ENCODE measurements at places on chromosomes 2 and 18.

DNA sequence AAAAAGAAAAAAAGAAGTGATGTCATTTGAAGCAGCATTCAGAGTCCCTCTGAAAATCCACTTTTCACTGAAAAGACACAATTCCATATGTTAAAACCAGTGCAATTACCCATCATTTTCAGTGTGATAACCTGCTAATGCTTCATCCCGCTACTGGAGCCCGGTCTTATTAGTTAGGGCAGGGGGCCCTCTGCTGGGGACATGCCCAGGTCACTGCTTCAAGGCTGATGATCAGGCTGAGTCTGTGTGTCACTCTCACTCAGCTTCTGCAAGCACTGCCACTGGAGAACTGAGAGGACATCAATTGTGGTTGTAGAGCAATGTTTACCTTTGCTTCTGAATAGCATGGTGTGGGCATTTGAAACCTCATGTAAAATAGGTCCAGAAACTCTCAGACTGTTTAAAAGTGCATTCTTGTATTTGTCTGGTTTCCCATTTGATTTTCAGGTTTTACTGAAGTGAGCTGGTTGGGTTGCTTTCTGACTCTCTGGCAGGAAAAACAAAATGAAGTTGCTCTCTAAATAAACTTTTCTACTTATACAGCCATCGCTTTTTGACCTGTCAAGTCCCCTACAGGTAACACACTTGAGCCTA, 49.2 kb upstream of the NXPH2 start:
- peak; percentile 53 for DNase-seq
- H3K4me3 ChIP-seq, result no peak overlapping the region
- H3K36me3 ChIP-seq, result no peaks in the 10 kb centered on the region

GRCh38 chr2:9000442-9000841, 3.0 kb downstream of the MBOAT2 start:
- H3K27ac ChIP-seq, result no peak overlapping the region
- H3K4me3 ChIP-seq, result no peak overlapping the region
- H3K36me3 ChIP-seq, result peaks cover 2% of the 10 kb centered on the region
- H3K4me1 ChIP-seq, result peaks cover 11% of the 10 kb centered on the region

GRCh38 chr18:6711467-6711866, 18.0 kb upstream of the ARHGAP28 start:
- no peak for DNase-seq
- peaks cover 2% of the 10 kb centered on the region for H3K27me3 ChIP-seq
- no peak overlapping the region for H3K4me3 ChIP-seq
- H3K4me1 ChIP-seq, result no peaks in the 10 kb centered on the region
- H3K27ac ChIP-seq, result no peak overlapping the region

GRCh38 chr2:19321946-19322345, 36.5 kb downstream of the OSR1 start:
- H3K36me3 ChIP-seq, result no peaks in the 10 kb centered on the region
- DNase-seq, result no peak
- H3K4me1 ChIP-seq, result no peaks in the 10 kb centered on the region

DNA sequence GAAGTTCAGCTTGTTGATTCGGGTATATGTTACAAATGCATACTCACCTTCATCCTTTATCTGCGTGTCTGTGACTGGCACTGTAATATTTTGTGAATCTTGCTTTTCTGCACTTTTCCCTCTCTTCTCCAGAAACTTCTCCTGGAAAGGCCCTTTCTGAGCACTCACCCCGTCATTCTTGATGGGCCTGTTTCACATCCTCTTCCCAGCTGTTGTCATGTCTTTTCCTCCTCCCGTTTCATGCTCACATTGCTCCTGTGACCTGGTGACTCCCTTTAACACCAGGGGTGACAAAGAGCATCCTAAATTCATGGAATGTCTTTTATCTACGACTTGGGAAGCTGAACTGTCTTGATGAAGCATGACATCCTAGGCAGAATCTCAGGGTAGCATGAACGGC, 65.8 kb downstream of the CD8B2 start:
- peaks cover 4% of the 10 kb centered on the region for H3K27me3 ChIP-seq
- no peaks in the 10 kb centered on the region for H3K4me1 ChIP-seq
- no peaks in the 10 kb centered on the region for H3K36me3 ChIP-seq
- H3K4me3 ChIP-seq, result no peak overlapping the region
- DNase-seq, result no peak
- H3K27ac ChIP-seq, result no peak overlapping the region

DNA sequence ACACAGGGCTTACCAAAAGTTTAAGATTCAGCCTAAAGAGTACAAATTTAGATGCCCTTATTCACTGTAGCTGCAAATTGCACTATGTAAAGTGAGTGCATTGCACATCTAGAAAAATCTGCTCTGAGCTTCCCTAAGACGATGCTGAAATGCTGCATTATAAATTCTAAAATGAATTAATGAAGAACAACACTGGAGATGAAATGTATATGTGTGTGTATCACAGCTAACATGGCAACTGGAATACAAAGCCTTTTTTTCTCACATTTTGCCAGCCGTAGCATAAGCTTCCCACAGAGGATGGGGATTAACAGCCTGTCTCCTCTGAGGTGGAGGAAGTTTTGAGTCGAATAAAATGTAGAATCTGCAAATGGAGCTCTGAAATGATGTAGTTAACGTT, 338.3 kb upstream of the ZEB2 start:
- DNase-seq, result no peak
- H3K36me3 ChIP-seq, result no peaks in the 10 kb centered on the region
- no peaks in the 10 kb centered on the region for H3K27me3 ChIP-seq
- no peak overlapping the region for H3K27ac ChIP-seq
- H3K4me1 ChIP-seq, result no peaks in the 10 kb centered on the region

DNA sequence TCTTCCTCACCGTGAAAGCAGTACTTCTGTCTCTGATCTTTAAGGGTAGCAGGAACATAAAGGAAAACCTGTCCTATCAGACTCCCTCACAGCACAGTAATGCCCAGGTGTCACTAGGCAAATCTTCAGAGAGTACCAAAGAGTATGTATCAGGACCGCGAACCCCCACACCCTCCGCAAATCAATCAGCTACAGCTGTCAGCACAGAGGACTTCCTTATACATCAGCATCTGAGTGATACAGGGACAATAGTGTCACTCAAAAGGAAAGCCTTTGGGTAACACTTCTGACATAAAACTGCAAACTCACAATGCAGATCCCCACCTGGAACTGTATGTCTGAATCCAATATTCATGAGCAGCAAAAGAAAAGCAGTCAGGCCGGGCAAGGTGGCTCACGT, 2.6 kb downstream of the AFG3L2 start:
- H3K27me3 ChIP-seq, result no peaks in the 10 kb centered on the region
- peak; percentile 48 for DNase-seq
- peaks cover 28% of the 10 kb centered on the region for H3K36me3 ChIP-seq
- peaks cover 53% of the 10 kb centered on the region for H3K4me1 ChIP-seq

- no peaks in the 10 kb centered on the region for H3K4me1 ChIP-seq
- no peaks in the 10 kb centered on the region for H3K36me3 ChIP-seq
- H3K27ac ChIP-seq, result no peak overlapping the region
- H3K27me3 ChIP-seq, result peaks cover 6% of the 10 kb centered on the region
These were observed 310.5 kb downstream of the SATB2 start for GRCh38 chr2:199147216-199147615.

DNA sequence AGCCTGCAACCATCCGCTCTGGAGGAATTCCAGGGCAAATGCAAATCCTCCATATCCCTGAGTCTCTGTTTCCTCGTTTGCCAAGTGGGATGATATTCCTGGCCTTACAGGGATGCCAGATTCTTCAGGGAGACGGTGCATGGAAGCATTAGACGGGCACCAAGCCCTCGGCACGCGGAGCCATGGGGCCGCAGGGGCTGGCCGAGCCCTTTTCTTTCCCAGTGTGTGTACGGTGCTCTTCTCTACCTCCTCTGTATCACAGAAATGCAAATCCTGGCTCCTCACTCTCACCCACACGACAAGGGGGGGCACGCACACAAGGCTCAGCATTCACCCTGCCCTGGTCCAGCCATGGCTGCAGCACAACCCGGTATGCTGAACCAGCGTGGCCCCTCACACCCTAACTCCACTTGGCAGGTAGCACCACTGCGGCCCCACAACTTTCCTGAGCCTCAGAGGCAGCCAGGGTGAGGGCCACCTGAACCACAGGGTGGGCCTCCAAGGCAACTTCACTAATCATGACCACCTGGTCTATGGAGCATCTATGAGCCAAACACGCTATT, 64.1 kb upstream of the SALL3 start:
- H3K27me3 ChIP-seq, result peaks cover 8% of the 10 kb centered on the region
- H3K4me3 ChIP-seq, result no peak overlapping the region
- H3K4me1 ChIP-seq, result no peaks in the 10 kb centered on the region
- DNase-seq, result no peak
- no peaks in the 10 kb centered on the region for H3K36me3 ChIP-seq
- H3K27ac ChIP-seq, result no peak overlapping the region

- no peak overlapping the region for H3K27ac ChIP-seq
- peaks cover 2% of the 10 kb centered on the region for H3K4me1 ChIP-seq
- H3K36me3 ChIP-seq, result no peaks in the 10 kb centered on the region
- H3K27me3 ChIP-seq, result peaks cover 7% of the 10 kb centered on the region
These were observed 30.2 kb downstream of the CAPN13 start for GRCh38 chr2:30776831-30777635.

DNA sequence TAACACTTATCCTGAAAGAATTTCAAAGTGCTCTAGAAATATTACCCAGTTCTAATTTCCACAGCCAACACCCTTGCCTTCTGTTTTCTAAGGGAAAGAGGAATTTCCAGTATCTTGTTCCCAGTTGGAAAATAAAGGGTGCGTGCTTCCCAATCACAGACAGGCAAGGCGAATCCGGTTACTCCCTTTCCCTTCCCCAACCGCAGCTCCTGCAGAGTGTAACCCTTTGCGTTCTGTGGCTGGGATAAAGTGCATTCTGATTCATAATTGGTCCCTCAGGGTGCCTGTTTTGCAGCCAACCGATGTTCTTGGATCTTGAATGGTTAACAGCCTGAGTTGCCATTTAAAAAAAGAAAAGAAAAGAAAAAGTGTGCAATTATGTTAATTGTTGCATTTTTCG, 40.6 kb upstream of the PGAP1 start:
- H3K4me1 ChIP-seq, result peaks cover 23% of the 10 kb centered on the region
- H3K27ac ChIP-seq, result no peak overlapping the region
- no peak for DNase-seq
- H3K36me3 ChIP-seq, result peaks cover 3% of the 10 kb centered on the region
- H3K27me3 ChIP-seq, result no peaks in the 10 kb centered on the region
- no peak overlapping the region for H3K4me3 ChIP-seq

- no peak for DNase-seq
- peak overlapping the region; percentile 93 for H3K4me3 ChIP-seq
- peaks cover 10% of the 10 kb centered on the region for H3K36me3 ChIP-seq
These were observed 518 bp upstream of the NFU1 start for GRCh38 chr2:69437751-69438154.
